ENCODE measurements at places on chromosomes 13 and 19.

DNA sequence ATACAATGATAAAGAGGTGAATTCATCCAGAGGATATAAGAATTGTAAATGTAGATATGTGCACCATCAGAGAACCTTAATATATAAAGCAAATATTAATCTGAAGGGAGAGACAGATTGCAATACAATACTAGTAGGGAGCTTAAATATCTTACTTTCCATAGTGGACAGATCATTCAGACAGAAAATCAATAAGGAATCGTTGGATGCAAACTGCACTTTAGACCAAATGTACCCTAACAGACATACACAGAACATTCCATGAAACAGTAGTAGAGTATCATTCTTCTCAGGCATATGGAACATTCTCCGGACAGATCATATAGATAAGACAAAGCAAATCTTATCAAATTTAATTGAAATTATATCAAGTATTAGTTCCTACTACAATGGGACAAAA lies 35.0 kb upstream of the ZNF766 start:
- DNase-seq = no peak

- no peak for DNase-seq
Measured at GRCh38 chr13:47859165-47859564, 141.9 kb downstream of the SUCLA2 start.

DNA sequence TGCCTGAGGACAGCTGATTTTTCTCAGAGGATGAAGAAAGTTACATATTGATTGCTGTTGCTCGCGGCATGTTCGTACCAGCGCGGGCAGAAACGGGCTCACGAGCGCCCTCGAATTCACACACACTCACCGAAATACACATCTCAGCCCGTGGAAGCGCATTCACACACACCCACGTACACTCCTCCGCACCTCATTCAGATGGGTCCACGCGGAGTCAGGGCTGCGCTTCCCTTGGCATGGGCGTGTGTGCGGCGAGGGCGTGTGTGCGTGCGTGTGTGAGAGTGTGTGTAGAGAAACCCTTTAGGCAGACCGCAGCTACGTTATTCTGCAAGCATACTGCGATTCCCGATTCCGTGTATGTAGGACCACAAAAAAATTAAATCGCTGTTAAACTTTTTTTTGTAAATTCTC lies 2.1 kb upstream of the PCDH17 start:
- no peak for DNase-seq

GRCh38 chr19:41376241-41376997 lies at the start of gene TMEM91:
Gene TMEM91 (plus strand): TSS chr19:41376533. CDS start chr19:41378310, 1,777 bp downstream.
- no peak for DNase-seq

GRCh38 chr13:24365191-24365590 lies 55.8 kb downstream of the C1QTNF9 start:
- no peak for DNase-seq

- DNase-seq = no peak
Measured at GRCh38 chr13:109780845-109781383, 5.5 kb downstream of the IRS2 start.

DNA sequence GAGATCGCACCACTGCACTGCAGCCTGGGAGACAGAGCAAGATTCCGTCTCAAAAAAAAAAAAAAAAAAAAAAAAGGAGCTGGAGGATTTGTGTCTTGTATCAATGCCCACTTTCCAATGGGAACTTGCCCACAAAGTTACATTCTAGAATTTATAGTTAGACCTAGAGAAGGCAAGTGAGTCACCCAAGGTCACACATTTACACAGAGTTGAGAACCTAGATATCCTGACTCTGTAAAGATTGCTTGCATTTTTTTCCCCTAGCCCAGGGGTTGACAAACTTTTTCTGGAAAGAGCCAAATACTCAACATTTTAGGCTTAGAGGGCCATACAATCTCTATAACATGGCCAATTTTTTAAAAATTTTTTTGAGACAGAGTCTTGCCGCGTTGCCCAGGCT lies 7.7 kb upstream of the BRD4 start:
- no peak for DNase-seq

DNA sequence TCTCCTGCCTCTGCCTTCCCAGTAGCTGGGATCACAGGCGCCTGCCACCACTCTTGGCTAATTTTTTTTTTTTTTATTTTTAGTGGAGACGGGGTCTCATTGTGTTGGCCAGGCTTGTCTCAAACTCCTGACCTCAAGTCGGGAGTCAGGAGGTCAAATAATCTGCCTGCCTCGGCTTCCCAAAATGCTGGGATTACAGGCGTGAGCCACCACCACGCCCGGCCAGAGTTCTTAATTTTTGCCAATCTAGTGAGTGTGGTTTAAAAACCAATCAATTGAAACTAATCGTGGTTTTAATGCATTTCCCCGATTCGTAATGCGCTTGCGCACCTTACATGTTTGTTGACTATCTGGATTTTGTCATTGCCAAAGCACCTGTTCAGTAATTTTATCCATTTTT lies 37.0 kb downstream of the SKA3 start:
- no peak for DNase-seq

- DNase-seq = peak; percentile 31
Measured at GRCh38 chr19:53195265-53195903, 2.2 kb upstream of the ZNF665 start.

DNA sequence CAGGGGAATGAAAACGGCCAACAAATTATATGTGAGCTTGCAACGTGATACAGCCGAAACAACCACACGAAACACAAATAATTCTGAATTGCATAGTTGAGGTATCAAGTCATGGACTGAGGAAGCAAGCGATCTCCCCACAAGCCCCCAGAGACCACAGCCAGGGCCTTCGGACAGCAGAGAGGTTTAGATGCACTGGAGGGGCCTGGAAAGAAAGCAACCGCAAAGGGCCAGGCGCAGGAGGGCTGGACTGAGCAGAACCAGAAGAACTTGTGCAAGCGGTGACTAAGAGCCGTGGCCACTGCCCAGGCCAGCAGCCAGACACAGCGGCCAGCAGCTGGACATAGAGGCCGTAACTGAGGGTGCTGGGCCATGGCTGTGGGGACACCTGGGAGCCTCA lies 131.4 kb downstream of the TNFRSF19 start:
- DNase-seq = no peak

GRCh38 chr13:51328488-51328887 lies 11.0 kb upstream of the SERPINE3 start:
- DNase-seq = no peak

GRCh38 chr13:19927117-19927748 lies 31.3 kb upstream of the ZMYM2 start:
- DNase-seq = no peak

DNA sequence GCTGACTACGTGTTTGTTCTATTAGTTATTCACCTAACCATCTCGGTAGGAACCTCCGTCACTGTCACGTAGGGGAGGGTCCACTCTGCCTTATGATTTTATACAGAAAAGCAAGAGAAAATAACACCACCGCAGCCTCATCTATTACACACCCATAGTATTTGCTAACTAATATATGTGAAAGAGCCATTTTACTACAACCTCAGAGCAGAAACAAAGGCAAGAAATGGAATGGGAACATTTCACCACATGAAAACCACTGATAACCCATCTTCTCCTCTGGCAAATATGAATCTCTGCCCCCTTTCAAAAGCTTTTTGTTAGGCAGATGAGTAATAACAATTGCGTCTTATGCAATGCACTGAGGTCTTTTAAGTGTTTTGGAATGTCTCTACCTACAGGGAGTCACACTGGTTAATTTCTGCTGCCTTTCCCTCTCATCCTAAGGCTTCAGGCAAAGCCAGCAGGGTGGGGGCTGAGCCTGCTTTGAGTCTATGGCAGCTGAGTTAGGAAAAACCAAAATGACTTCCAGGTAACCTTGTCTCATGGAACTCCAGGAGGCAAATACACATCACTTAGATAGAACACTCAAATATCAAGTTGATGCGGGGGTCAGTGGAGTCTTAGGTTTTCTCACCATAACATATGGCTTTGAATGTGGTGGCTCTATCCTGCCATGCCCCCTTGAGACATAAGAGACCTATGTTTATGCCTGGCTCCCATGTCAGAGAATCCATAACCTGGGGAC lies 15.0 kb downstream of the TSHZ3 start:
- DNase-seq = no peak

- DNase-seq = peak; percentile 2
Measured at GRCh38 chr19:39212375-39212742, 8.3 kb upstream of the SYCN start.

DNA sequence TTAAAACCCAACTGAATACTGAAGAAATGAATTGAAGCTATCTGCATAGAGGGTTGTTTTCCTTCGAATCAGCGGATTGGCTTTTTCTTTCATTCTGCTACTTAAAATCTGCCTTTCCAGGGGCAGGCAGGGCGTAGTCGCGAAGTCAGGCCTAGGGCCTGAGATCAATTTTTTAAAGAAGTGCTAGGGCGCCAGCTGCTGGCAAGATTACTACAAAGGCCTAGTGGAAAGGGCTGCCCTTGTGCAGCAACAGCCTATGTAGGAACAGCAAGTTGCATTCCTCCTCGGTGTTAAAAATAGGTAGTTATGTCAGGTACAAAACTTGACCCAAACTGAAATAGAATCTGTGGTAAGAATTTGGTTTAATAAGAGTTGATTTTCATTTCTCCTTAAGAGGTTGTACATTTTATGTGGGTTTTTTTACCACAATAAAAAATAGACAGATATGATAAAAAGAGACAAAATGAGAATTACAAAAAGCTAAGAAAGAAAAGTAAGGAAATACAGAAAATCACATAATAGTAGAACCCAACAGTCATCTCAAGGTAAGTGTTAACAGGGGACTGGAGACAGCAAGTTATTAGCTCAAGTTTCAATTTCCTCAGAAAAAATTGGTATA lies 9.5 kb upstream of the URAD start:
- no peak for DNase-seq

GRCh38 chr13:100510208-100510957 lies 78.2 kb downstream of the GGACT start:
- DNase-seq = no peak

DNA sequence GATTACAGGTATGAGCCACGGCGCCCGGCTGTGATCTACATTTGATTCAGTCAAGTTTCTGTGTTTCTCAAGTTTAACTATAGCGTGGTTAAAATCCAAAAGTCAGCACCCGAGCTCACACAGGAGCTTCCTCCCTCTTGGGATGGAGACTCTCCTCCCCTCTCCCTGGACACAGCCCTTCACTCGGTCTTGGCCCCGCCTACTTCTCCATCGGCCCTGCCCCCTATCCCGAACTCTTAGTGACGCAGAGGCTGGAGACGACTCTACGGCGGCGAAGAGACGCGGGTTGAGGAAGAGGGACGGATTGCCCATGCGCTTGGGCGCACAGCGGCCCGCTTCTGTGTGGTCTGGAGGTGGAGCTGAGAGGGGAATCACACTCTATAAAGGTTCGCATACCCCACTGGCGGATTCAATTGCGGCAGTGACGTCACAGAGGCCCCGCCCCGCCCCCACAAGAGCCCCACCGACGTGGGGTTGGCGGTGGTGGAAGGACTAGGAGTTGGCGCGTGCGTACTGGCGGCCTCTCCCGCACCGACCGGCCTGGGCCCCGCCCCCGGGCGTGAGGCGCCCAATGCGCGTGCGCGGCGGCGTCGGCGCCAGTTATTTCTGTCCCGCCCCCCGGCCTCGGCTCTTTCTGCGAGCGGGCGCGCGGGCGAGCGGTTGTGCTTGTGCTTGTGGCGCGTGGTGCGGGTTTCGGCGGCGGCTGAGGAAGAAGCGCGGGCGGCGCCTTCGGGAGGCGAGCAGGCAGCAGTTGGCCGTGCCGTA lies at the start of gene TRIM28:
Gene TRIM28 (plus strand): TSS at position 239 of the 765 bp plus-strand sequence. CDS start 694 bp downstream, outside the sequence.
- peak; percentile 100 for DNase-seq

DNA sequence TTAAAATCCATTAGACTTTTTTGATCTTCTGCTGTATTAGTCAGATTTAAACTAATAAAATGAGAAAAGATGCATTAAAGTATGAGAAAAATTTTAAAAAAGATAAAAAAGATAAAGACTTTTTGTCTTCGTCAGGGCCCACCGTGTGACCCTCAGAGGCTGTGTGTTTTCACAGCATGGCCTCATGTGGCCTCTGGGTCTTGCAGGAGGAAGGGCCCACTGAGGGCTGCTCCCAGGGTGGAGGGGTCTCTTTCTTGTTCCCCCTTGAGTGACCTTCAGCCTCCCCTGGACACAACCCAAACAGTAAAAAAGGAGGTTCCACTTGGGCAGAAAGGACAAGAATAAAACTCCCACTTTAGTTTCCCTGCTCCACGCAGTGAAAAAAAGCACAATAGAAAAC lies 57.1 kb upstream of the RANBP3 start:
- no peak for DNase-seq

- no peak for DNase-seq
Measured at GRCh38 chr13:98803921-98804320, 51.4 kb upstream of the SLC15A1 start.

DNA sequence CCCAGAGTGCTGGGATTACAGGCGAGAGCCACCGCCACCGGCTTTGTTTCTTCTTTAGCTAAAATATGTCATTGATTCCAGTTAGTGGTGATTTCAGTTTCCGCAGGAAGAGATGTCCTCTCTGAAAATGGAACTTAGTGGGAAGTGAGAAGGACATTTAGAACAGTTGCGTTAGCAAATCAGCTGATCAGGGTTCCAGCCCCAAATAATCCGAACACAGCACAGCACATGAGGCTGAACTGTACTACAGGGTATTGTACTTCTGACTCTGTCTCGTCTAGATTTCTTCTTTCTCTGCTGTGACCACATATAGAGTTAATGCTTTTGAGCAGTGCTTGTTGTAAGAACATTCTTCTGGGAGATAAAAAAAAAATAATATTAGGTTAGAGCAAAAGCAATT lies 314.4 kb downstream of the MYO16 start:
- DNase-seq = no peak

DNA sequence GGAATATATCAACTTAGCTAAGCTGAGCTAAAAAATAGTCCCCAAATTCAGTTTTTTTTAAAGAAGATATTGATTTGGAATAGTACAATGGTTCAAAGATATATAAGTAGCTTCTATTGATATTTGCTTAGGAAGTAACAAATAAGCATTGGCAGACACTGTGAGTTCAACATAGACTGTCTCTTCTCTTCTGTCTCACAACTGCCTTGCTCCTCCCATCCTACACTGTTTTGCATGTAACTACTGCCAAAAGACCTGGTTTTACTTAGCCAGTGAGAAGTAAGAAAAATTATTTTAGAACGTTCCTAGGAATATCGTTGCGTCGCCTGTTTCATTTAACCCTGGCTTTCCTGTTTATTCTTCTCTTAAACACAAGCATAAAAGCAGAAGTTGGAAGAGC lies 859.0 kb upstream of the SPRY2 start:
- DNase-seq = no peak

GRCh38 chr13:43196750-43197370 lies 173.5 kb downstream of the DNAJC15 start:
- DNase-seq = no peak

DNA sequence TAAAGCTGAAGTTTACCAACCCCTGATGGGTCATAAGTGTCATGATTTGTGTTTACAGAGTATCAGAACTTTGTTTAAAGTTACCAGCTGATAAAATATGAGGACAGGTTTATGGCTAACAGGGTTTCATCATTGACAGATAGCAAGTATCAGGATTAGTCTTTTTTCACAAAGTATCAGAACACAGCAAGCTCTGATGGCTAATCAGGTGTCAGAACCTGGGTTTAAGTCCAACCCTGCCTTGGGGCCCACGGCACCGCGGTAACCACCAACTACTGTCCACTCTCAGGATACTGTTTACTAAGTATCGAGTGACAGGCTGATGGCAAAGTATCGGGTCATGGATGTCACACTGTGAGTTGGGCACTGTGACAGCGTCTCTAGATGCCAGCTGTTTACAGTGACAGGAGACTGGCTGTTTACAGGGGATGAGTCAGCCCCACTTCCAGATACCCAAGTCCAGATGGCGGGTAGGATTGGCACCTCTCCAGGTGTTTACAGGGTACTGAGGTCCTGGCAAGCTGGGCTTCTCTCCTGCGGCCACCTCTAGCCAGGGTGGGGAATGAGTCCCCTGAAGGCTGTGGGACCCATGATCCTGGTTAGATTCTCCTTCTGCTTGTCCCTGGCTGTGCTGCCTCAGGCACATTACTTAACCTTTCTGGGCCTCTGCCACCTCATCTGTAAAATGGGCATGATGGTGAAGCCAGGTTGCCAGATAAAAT lies 21.8 kb downstream of the ARRDC2 start:
- DNase-seq = no peak

Measured in stimulated activated CD4-positive, alpha-beta T cell treated with anti-CD3 and anti-CD28 coated beads, TNF-alpha, amount 100 ng/mL, for 1 hour (primary cell).